ENCODE measurements at places on chromosomes 6 and 20.

GRCh38 chr6:10396785-10397184 is 18.1 kb downstream of the TFAP2A start:
- DNase-seq = no peak

- no peak for DNase-seq
Observed at GRCh38 chr6:41694815-41695526, 40.4 kb downstream of the TFEB start.

DNA sequence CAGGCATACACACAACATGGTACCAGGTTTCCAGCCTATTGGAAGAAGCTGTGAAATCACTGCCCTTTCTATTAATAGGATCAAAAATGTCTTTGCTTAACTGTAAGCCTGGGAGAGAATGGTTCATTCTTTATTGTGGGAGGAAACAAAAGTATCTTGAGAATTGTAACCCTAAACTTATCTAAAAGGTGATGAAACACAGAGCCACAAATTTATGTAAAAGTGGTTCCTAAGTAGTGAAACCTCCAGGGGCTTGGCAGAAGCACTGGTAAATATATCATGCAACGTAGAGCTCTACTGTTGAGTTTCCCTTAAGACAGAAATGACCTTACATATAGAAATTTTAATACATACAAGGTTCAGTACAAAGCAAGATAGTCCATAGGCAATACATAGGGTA is 17.2 kb upstream of the NOX3 start:
- DNase-seq = no peak

GRCh38 chr6:28525496-28526039 is at the start of gene GPX5:
Gene GPX5 (plus strand): TSS chr6:28525881. CDS start chr6:28526014, 133 bp downstream.
- no peak for DNase-seq

DNA sequence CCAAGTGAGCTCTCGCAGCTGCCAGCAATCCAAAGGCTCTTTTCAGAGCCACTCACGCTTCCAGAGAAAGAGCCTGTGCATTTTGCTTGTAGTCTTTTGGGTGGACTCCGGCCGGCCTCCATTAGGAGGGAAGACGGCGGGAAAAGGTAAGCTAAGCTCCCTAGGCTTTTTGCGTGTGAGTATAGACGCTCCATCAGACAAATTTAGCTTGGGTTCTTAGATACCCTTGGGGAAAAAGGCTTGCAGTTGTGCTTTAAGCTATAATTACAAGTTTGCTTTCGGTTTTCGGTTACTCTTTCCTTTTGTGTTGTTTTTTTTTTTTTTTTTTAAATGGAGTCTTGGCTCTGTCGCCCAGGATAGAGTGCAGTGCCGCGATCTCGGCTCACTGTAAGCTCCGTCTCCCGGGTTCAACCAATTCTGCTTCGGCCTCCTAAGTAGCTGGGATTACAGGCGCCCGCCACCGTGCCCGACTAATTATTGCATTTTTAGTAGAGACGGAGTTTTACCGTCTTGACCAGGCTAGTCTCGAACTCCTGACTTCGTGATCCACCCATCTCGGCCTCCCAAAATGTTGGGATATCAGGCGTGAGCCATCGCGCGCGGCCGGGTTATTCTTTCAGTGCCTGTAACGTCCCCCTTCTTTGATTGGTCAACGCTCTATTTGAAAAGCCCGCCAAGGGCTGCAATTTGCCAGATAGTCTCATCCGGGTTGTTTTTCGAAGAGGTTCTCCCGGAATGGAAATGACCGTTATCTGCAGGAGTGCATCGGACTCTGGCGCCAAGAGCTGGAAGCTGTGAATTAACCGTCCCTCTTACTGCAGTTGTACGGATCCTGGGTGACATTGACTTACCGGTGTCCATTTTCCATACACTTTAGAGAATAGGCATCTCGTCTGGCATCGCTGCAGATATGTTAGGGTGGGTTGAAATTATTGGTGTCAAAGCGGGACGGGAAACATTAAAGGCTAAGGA is 18.1 kb downstream of the OR2B2 start:
- DNase-seq = peak; percentile 78

GRCh38 chr20:43458422-43458924 is 777 bp downstream of the SRSF6 start:
- no peak for DNase-seq

GRCh38 chr6:15906420-15907016 is 222.4 kb upstream of the MYLIP start:
- no peak for DNase-seq

DNA sequence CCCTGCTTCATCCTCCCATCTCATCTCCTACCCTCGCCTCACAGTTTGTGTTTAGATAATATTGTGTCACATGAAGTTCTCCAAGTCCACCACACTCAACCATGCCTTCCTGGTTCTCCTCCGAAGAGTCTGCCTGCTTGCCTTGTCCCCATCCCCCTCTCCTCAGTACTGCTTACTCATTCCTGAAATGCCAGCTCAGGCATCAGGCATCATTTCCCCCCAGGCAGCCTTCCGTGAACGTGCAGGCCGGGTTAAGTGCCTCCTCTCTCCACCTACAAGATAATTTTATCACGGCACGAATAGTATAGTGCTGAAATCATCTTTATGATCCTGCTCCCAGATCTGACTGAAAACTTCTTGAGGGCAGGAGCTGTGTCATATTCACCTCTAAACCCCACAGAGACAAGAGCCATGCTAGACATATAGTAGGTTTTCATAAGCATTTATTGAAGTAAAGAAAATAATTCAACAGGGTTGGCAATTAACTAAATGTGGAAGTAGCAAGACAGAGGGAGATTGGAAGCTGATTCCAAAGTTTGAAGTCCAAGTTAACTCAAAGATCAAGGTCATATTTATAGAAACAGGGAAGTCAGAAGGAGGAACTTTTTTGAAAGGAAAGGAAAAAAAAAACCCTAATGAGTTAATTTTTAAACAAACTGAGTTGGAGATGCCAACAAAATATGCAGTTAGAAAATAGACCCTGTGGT is 48.7 kb upstream of the BMP2 start:
- no peak for DNase-seq

GRCh38 chr6:143843677-143843999 is 500 bp downstream of the LTV1 start:
- DNase-seq = no peak

- DNase-seq = no peak
Observed at GRCh38 chr6:151494936-151495320, 1.1 kb downstream of the CCDC170 start.

DNA sequence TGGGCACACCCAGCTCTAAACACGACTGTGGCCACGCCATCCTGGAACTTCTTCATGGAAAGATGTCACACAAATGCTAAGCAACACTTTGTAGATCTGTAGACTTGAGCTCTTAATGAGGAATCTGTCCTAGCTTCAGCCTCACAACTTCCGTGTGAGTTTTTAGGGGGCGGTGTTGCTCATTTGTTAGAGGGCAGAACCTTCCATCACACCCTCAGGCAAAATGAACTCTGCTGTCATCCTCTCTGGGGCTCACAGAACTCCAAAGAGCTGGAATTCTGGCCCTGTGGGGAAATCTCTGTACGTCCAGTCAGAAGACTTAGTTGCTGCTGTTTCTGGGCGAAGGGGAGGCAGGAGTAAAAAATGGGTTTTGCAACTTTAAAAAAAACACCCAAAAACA is 49.8 kb downstream of the NRN1 start:
- DNase-seq = no peak

DNA sequence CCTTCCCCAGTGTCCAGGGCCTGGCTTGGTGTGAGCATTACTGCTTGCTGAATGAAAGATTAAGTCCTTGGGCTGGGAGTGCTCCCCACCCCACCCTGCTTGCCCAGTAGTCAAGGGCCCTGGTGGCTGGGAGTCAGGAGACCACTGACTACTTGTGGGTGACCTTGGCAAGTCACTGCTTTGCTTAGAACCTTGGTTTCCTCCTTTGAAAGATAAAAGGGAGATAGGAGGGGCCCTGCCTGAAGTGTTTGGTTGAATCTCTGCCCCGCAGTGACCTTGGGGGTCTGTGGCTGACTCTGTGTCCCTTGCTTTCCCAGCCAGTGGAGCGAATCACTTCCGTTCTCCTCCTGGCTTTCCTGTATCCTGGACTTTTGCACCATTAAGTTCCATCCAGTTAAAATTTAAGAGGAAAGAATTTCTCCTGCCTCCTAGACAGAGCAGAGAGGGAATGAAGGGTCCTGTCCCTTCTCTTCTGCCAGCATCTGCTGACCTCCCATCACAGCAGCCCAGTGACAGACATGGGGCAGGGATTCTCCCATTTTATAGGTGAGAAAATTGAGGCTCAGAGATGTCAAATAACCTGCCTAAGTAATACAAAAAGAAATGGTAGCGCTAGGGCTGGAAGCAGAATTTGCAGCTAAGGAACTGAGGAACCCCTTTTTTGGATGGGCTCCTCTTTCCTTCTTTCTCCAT is 3.5 kb upstream of the EPB41L1 start:
- no peak for DNase-seq

- DNase-seq = no peak
Observed at GRCh38 chr6:15819226-15819625, 156.4 kb upstream of the DTNBP1 start.

- no peak for DNase-seq
Observed at GRCh38 chr20:8876366-8876765, 192.5 kb upstream of the PLCB4 start.

- DNase-seq = no peak
Observed at GRCh38 chr6:111159633-111160032, 72.3 kb downstream of the SLC16A10 start.

GRCh38 chr6:56168596-56168995 is 78.8 kb downstream of the COL21A1 start:
- DNase-seq = no peak

GRCh38 chr6:113095841-113096240 is 748.7 kb downstream of the RFPL4B start:
- DNase-seq = no peak

GRCh38 chr6:81614292-81614691 is 138.2 kb downstream of the TENT5A start:
- peak; percentile 45 for DNase-seq

- DNase-seq = no peak
Observed at GRCh38 chr20:36571564-36572504, 1.6 kb upstream of the TGIF2 start.

DNA sequence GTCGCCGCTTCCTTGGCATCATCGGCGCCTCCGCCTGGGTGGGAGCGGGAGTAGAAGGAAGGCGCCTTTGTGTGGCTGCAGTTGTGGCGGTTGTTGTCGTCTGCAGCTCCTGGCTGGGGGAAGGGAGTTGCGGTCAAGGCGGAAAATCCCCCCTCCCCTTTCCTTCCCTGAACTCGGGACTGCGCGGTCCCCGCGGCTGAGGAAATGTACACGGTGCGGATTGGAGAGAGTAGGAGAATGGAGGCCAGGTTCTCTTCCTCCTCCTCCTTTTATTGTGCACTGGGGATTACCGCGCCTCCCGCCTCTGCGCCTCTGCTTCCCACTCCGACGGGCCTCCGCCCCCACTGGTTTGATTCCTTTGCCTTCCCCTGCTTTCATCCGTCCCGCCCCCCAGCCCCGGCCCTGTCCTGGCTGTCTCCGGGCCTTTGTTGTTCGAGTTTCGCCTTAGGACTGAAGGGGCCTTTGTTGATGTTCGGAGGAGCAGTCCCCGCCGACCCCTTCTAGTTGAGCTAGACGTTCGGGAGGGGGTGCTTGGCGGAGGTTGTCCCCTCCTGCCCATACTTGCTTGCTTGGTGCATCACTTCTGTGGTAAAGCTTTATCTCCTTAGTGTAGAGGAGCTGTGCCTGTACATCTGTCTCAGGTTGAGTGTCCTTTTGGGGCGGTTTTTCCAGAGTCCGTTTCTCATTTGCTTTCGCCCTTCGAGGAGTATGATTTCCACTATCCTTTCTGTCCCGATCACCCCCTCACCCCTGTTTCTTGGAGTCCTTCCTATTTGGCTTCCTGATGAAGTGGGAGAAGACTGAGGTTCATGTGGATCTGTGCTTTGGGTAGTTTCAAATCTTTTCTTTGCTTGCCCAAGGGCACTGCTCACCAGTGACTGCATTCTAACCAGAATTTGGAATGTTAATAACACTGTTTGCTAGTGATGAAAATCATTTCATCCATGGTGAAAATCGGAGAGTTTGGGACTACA is 764 bp downstream of the ZNF292 start:
- no peak for DNase-seq

GRCh38 chr6:110348961-110349690 is 9.0 kb downstream of the METTL24 start:
- DNase-seq = no peak

- no peak for DNase-seq
Observed at GRCh38 chr6:18795726-18796125, 408.6 kb downstream of the RNF144B start.

GRCh38 chr6:4852938-4853337 is 76.7 kb downstream of the CDYL start:
- DNase-seq = no peak

- DNase-seq = no peak
Observed at GRCh38 chr6:2460216-2460745, 214.9 kb upstream of the GMDS start.

- DNase-seq = no peak
Observed at GRCh38 chr6:16850681-16851026, 89.4 kb upstream of the ATXN1 start.

- DNase-seq = no peak
Observed at GRCh38 chr6:119844387-119844786, 494.8 kb upstream of the MAN1A1 start.

DNA sequence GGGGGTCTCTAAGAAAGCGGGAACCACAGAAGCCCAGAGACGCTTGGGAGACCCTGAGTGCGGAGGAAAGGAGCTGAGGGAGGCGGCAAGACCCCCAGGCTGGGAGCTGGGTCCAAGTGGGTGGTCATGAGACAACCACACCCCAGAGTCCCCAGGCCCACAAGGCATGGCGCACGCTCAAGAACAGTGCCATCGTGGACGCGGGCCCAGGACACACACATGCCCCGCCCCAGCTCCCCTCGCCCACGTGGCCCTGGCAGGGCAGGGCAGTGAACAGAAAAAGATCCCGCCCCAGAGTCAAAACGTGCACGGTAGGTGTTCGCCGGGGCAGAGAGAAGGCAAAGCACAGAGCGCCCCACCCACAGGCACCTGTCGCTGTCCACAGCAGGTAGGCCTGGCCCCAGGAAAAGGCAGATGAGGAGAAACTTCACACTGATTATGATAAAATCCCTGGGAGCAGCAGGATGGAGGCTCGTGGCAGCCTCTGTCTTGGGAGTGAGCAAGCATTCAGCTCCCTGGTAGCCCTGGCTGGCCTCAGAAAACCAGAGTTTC is 50.0 kb downstream of the BPIFB1 start:
- DNase-seq = no peak

- DNase-seq = peak; percentile 39
Observed at GRCh38 chr6:157613011-157613522, 210.0 kb upstream of the SNX9 start.

GRCh38 chr6:119310486-119311036 is 39.0 kb downstream of the MAN1A1 start:
- peak; percentile 32 for DNase-seq

DNA sequence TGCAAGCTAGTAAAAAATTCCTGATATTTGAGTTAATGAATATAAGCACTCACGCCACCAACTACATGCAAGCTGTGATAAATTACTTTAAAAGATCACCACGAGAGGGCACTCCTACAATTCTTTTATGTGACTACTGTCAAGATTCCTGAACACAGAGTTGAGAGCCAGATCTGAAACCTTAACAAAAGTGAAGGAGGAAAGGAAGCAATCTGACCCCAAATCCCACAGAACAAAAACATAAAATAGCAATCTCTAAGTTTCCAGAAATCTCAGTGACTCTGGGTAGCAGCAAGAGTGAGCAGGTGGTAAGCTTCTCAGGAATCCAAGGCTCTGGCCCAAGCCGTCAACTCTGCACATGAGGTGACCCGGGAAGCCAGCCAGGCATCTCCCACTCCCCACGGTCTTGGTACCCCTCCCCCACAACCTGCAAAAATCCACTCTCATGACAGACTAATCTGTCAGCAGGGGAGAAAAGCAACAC is 55.1 kb downstream of the STAU1 start:
- DNase-seq = peak; percentile 37

- no peak for DNase-seq
Observed at GRCh38 chr6:28658475-28659249, 133.0 kb downstream of the GPX5 start.
